ENCODE measurements at places on chromosomes 2 and 18. TPM values are rescaled to one million over a fixed set of nuclear protein-coding genes. Genes with fewer than 3 reads are reported as not detected.
A peak's percentile ranks its signal among the peaks of the same experiment; 100 is the strongest.

SLC35G4 gene
- not detected for total RNA-seq

CYP26B1 gene
- total RNA-seq = 1.2 TPM

SLC11A1 gene
- not detected for total RNA-seq

CYP20A1 gene
- 15.2 TPM for total RNA-seq

NBEAL1 gene
- total RNA-seq = 11.6 TPM

YPEL5 gene
- total RNA-seq = 120 TPM

CNTNAP5 gene
- 5.0 TPM for total RNA-seq

DUSP19 gene
- total RNA-seq = 2.4 TPM

PRR30 gene
- not detected for total RNA-seq

AMER3 gene
- 0.18 TPM for total RNA-seq

GRCh38 chr2:20138696-20139095 is 86.2 kb downstream of the SDC1 start:
- no peak for DNase-seq

- DNase-seq = no peak
Measured at GRCh38 chr2:112006076-112006410, 49.0 kb upstream of the TMEM87B start.

- peak; percentile 69 for DNase-seq
Measured at GRCh38 chr2:234881413-234882241, 70.2 kb upstream of the SH3BP4 start.

DNA sequence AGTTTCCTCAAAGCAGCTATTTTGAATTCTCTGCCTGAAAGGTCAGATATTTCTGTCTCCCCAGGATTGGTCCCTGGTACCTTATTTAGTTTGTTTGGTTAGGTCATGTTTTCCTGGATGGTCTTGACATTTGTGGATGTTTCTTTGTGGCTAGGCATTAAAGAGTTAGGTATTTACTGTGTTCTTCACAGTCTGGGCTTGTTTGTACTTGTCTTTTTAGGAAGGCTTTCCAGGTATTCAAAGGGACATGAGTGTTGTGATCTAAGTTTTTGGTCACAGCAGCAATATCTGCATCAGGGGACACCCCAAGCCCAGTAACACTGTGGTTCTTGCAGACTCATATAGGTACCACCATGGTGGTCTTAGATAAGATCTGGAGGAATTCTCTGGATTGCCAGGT is 11.8 kb downstream of the MYO3B start:
- no peak for DNase-seq

DNA sequence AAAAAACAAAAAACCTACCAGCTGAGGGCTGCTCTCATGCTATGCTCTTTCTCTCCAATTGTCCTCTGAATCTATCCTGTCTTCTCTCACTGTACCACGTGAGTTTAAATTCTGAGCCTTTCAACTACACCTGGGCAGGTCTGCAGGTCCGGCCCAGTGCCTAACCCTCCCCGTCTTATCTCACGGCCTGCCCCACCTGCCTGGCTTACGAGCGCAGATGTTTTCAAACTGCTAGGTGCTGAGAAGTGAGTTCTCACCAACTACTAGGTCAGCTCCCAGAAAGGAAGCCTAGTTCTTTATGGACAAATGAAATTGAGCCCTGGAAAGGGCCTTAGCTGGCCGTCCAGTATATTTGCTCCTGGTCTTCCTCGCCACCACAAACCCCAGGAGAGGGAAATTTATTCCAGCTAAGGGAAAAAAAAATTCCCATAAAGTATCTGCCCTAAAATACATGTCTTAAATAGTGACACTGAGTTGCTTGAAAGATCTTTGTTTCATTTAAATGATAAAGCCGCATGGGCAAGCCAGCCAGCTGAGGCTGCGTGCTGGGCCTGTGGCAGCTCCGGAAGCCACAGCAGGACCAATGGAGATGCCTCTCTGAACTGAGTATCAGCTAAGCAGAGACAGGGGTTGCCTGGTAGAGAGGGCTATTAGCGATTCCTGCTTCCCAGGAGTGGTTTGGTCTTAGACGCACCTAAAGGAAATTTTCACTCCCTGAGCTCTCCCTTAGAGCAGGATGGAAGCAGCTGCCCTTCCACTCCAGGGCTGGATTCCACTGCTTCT is 92.5 kb upstream of the NCK2 start:
- DNase-seq = no peak

GRCh38 chr2:71777946-71778345 is 324.6 kb downstream of the DYSF start:
- DNase-seq = no peak

- DNase-seq = no peak
Measured at GRCh38 chr2:134155134-134155533, 98.7 kb upstream of the MGAT5 start.

DNA sequence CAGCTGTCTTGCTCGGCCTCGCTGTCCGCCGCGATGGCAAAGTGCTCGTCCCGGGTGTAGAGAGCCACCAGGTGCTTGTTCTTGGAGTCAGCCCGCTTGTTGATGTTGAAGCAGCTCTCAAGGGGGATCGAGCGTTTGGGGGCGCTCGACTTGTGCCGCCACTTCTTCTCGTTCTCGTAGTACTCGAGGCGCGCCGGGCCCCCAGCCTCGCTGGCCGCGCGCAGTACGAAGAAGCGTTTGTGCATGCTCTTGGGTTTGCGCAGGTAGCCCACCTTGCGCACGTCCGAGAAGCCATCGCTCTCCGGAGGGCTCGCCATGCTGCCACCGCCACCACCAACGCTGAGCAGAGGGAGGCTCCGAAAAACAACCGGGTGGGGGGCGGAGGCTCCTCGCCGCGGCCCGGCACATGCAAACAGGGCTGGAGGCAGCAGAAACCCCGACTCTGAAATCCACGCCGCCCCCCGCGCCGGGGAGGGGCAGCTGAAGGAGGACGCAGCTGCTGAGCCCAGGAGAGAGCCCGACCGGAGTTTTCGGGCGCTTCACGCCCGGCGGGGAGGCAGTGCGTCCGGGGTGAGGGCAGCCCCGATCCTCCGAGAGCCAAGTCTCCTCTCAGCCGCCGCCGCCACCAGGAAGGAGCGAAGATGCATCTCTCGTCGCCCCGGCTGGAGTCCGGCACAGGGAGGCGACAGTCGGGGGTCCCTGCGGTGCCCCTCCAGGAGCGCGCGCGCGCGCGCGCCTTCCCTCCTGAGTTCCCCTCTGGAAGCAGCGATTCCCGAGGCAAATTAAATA is 1.0 kb downstream of the IRS1 start:
- DNase-seq = peak; percentile 34

- no peak for DNase-seq
Measured at GRCh38 chr2:43233218-43234212, 7.1 kb upstream of the ZFP36L2 start.

DNA sequence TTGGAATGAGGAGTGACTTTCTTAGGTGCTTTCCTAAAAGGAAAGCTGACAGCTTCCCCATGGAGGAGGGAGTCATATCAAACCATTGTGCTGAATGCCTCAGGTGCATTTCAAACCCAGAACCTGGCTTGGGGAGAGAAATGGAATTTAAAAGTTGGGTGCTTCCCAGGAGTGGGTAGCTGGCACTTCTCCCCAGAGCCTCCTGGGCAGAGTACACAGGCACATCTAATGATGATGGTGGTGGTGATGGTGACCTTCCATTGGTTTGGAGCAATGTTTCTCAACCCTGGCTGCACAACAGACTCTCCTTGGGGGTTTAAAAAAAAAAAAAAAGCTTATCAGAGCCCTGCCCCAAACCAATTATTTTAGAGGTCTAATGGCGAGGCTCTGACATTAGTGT is 8.3 kb downstream of the FOSL2 start:
- DNase-seq = no peak

DNA sequence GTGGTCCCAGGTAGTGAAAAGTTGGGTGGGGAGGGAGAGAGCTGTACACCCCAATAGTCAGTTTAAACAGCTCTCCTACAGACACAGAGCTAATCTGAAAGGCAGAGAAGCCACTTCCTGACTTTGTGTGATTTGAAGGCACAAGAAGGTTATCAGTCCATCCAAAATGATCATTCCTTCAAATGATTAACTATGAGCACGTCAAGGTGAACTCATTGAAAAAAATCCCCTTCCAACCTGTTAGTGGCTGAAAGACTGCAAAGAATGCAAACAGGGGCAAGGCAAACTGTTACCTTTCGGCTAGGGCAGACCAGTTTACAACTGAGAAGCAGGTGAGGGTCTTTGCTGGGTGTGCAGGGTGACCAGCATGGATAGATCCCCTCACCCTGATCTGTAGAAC is 22.8 kb upstream of the APCDD1 start:
- DNase-seq = no peak

DNA sequence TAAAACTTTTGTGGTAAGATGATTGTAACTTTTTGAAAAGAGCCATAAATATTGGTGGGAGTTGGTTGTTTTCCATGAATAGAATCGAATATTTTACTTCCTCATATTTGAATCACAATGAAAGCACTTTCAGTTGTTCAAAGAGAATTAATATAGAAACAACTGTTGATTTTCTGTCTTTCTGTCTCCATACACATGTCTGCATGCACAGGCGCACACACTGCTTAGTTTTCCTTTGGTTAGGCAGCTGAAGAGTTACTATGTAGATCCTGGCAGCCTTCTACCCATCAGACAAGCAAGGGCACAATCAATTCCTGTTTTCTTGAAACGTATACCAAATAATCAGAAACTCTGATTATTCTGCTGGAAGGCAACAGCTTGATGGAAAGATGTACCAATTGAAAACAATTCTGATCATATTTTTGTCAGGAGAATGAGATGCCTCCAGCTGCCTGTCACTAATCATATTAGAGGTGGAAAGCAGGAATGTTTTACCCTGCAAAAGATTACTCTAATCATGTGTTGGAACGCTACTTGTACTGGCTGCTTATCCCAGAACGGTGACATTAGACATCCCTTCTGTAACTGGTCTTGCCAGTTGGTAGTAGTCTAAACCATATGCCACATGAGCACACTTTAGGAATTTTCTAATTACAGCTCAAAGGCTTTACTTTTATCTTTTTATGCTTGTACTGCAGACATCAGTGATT is 24.0 kb downstream of the SPATS2L start:
- DNase-seq = no peak

DNA sequence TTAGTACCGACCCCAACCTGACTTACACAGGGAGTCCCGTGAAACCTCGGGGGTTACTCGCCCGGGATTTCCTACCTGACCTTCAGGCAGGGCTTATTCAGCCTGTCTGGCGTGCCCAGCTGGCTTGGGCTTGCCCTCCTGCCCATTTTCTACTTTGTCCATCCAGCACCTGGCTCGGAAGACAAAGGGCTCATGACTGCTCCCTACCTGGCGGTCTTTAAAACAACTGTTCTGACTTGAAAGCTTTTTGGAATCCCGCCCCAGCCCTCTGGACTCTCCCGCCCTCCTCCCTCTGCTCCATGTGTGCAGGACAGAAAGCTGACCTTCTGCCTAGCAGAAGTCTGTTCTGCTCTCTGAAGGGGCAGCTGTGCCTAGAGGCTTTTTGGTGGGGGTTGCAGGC is 43.1 kb downstream of the ACKR3 start:
- no peak for DNase-seq

GRCh38 chr2:110997331-110998045 is 123.2 kb upstream of the BCL2L11 start:
- DNase-seq = no peak

DNA sequence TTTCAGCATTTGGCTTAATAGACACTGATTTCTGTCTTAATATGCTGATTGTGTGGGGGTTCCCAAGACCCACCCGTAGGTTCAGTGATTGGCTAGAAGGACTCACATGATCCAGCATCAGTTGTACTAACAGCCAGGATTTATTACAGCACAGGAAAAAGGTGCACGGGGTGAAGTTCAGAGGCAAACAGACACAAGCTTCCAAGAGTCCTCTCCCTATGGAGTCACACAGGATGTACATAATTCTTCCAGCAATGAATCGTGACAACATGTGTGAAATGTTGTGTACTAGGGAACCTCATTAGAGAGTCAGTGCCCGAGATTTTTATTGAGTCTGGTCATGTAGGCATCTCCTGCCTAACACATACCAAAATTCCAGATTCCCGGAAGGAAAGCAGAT is 52.8 kb downstream of the GALNT1 start:
- DNase-seq = no peak

- DNase-seq = peak; percentile 17
Measured at GRCh38 chr18:7020995-7021777, 96.4 kb downstream of the LAMA1 start.

DNA sequence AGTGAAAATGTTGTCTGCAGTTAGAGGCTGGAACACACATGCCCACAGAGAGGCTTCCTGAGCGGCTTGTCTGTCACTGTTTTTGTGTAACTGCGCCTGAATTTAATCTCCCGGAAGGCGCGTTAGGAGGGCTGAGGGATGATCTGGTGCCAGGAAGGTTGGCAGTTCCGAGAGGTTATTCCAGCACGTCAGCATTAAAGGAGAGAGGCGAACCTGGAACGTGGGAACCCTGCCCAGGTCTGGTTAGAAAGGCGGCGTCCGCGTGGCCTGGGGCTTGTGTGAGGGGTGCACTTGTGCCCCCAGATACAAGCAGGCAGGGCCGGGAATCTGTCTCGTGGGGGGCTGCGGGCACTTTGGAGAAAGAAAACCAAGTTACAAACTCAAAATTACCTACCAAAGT is 75.3 kb downstream of the NFATC1 start:
- DNase-seq = no peak

DNA sequence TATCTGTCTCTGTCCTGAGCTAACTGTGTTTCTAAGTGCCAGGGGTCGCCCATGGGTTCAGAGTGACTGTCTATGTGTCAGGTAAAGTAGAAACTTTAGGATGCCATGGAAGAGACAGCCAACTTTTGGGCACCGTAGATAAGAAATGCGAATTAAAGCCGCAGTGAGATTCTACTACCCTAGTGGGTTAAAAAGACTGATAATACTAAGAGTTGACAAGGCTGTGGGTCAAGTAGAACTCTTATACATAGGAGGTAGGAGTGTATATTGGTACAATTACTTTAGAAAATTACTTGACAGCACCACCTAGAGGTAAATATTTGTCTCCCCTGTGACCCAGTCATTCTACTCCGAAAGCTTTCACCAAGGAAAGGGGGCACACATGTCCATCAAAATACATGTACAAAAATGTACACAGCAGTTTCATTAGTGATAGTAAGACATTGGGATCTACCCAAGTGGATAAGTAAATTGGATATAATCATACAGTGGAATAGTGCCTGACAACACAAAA is 371.3 kb downstream of the SLC4A3 start:
- DNase-seq = no peak
